ENCODE measurements at places on chromosomes 1 and 21.

DNA sequence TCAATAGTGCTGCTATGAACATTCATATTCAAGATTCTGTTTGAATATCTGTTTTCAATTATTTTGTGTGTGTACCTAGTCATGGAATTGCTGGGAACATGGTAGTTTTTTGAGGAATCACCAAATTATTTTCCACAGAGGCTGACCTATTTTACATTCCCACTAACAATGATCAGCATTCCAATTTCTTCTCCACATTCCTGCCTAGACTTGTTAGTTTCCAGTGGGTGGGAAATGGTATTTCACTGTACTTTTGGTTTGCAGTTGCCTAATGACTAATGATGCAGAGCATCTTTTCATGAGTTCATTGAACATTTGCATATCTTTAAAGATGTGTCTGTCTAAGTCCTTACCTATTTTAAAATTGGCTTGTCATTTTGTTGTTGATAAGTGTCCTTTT, 1182.6 kb upstream of the B3GALT2 start:
- no peak for DNase-seq

DNA sequence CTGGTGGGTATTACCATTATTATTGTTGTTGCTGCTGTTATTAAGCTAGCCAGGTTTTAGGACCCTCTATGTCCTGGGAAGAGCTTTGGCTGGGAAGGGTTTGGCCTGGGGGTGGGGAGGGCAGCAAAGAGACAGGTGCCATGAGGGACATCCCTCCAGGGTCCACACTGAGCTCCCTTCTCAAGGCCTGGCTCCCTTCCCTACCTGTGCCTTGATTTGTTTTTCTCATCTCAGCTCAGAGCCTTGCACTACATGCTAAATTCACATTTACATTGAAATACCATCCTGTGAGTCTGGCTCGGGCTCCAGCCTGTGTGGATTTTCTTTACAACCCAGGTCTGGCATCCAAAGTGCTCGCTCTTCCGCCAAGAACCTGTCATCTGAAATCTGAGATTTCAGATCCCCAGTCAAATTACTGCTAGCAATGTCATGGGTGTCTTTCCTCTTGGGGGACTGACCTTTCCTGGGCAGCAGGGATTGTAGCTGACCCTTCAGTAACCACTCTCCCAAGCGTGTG, 536.3 kb downstream of the PTPRU start:
- DNase-seq: no peak

GRCh38 chr1:198328458-198329032, 171.7 kb downstream of the NEK7 start:
- DNase-seq: no peak

- peak; percentile 8 for DNase-seq
Observed at GRCh38 chr1:230831771-230832170, 36.5 kb downstream of the C1orf198 start.

- no peak for DNase-seq
Observed at GRCh38 chr1:55168353-55168752, 46.8 kb downstream of the USP24 start.

- no peak for DNase-seq
Observed at GRCh38 chr1:114208714-114209113, 55.0 kb upstream of the SYT6 start.

DNA sequence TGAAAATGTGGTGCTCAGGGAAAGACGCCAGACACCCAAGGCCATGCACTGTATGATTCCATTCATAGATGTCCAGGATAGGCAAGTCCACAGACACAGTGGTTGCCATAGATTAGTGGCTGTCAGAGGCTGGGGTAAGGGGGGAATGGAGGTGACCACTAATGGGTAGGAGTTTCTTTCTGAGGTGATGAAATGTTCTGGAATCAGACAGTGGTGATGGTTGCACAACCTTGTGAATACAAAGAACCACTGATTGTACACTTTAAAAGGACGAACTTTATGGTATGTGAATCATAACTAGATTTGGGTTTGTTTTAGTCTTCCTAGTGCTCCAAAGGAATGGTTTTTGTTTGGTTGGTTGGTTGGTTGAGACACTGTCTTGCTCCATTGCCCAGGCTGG, 51.7 kb downstream of the PRAMEF20 start:
- DNase-seq: no peak

- DNase-seq: no peak
Observed at GRCh38 chr21:26077521-26077920, 93.0 kb downstream of the APP start.

DNA sequence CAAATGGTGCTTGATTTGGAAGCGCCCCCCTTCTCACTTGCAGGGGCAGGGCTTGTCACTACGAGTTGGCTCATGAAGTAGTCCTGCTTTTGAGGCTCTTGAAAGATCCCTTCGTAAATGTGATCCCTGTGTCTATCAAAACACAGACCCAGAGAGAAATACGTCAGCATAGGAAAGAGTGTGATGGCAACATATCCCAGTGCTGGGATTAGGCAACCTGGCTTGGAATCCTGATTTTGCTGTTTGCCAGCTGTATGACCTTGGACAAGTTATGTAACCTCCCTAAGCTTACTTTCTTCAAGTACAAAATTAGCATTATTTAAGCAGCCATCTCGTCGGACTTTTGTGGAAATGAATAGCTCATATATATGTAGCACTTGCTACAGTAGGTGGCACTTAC, 228.4 kb downstream of the ATG4C start:
- no peak for DNase-seq

- DNase-seq: no peak
Observed at GRCh38 chr1:116709666-116710167, 42.2 kb upstream of the IGSF3 start.

DNA sequence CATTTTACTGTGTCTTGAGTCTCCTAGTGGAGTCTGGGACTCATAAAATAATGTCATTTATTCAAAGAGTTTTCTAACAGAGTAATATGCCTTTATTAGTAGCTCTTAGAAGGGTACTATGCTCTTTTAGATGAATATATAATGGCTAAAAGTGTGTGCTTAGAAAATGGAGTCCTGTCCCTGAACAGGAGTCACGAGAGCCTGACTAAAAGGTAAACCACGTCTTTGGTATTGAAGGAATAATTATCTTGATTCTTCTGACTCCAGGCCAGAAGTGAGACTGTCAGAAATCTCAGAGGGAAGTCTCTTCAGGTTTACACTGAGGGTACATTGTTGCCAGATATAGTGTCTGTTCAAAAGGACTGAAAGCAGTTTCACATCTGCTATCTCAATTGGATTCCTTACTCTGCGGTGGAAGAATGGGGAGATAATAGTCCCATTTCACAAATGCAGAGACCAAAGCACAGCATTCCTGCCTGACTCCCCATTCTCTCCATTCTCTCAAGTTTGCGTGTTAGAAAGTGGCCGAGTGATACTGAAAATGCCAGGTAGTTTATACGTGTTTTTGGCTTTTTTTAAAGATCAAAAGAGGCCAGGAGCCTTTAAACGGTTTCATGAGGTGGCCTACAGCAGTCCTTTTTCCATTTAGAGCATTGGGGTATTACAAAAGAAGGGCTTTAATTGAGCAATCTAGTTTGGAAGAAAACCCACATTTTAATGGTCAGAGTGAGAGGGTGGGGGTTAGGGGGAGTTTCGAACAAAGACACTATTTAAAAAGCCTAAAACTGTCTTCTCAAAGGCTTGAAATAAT, 176.6 kb downstream of the VPS13D start:
- DNase-seq: no peak

- DNase-seq: no peak
Observed at GRCh38 chr1:192592517-192592916, 16.9 kb downstream of the RGS1 start.

DNA sequence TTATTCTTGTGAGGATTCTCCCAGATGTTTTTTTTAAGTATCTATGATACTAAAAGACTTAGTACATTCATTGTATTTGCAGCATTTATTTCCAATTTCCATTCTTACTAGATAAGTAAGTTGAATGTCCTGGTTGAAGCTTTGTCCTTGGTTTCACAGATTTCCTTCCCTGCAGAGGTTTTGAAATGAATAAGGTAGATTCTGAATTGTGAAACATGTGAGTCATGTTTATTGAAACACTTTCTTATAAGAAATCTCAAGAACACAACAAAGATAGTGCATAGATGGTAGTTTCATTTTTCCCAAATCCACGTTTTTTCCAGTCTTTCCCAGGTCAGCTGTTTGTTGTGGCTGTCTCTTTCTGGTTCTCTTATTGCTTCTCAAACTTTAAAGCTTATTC, 24.8 kb downstream of the GABPA start:
- DNase-seq: no peak

- no peak for DNase-seq
Observed at GRCh38 chr1:45843474-45843905, 40.1 kb downstream of the MAST2 start.

DNA sequence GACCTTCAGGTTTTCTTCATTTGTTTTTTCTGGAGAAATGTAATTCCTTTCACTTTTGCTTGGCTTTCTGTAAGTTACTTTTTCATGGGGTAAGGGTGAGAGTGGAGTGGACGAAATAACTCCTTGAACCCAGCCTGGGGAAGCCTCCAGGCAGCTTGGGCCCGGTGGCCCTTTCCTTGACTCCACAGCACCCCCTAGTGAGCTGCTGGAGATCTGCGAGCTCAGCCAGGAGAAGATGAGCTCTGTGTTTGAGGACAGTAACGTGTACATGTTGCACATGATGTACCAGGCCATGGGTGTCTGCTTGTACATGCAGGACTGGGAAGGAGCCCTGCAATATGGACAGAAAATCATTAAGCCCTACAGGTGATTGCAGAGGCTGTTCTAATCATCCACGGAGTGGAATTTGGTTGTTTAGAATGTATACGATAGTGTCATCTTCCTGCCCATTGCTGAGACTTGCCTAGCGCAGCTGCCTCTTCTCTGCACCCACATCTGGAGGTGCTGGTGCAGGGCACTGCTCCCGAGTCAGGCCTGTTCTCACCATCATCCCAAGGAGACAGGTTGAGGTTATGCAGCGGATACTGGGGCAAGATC, 51.0 kb downstream of the SMYD2 start:
- DNase-seq: no peak

- peak; percentile 73 for DNase-seq
Observed at GRCh38 chr1:81799939-81800694, 617 bp upstream of the ADGRL2 start.

GRCh38 chr1:33560680-33561079, 88.2 kb downstream of the ZSCAN20 start:
- DNase-seq: no peak

- no peak for DNase-seq
Observed at GRCh38 chr1:7915826-7916500, 24.7 kb downstream of the TNFRSF9 start.

DNA sequence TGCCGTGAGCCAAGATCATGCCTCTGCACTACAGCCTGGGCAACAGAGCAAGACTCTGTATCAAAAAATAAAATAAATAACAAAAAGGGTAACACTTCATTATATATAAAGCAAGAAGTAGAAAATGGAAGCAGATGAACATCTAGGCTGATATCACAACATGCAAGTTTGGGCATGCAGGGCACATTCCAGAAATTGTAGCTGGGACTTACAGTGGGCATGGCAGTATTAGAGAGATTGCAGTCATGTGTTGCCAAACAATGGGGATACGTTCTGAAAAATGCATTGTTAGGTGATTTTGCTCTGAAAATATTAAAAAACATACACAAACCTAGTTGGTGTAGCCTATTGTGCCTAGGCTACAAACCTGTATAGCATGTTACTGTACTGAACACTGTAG, 441.0 kb upstream of the PRMT6 start:
- no peak for DNase-seq

- DNase-seq: no peak
Observed at GRCh38 chr1:40096646-40096976, 441 bp downstream of the PPT1 start.

DNA sequence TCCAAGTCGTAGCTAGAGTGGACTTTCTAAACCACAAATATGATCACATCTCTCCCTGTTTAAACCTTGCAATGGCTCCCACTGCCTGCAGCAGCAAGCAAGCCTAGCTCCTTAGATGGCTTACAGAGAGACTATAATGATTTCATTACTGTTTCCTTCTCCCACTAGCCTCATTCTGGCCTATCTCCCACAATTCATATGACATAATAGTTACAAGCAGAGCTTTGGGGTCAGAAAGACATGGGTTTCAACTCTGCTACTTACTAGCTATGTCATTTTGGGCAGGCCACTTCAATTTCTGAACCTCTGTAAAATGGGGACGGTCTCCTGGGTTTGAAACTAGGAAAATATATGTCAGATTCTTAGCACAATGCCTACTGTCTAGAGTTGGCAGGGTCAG, 143.3 kb downstream of the TRABD2B start:
- peak; percentile 11 for DNase-seq

GRCh38 chr1:175887981-175888428, 144.6 kb upstream of the TNR start:
- DNase-seq: peak; percentile 77

DNA sequence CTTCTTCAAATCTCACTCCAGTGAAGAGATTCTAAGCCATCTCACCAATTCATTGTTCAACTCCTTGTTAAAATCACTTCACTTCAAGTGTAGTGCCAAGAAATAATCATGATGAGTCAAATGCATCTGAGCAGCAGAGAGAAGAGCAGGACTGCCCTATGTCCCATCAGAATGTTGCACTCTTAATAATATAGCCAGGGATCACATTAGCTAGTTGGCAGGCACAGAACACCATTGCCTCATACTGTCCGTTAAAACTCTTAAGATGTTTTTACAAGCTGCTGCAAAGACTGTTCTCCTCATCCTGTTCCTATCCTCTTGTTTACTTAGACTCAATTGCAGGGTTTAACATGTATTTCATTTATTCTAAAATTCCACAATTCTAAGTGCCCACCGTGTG, 432.9 kb downstream of the PLPP3 start:
- no peak for DNase-seq

GRCh38 chr1:41158147-41158875, 83.8 kb downstream of the SCMH1 start:
- no peak for DNase-seq

DNA sequence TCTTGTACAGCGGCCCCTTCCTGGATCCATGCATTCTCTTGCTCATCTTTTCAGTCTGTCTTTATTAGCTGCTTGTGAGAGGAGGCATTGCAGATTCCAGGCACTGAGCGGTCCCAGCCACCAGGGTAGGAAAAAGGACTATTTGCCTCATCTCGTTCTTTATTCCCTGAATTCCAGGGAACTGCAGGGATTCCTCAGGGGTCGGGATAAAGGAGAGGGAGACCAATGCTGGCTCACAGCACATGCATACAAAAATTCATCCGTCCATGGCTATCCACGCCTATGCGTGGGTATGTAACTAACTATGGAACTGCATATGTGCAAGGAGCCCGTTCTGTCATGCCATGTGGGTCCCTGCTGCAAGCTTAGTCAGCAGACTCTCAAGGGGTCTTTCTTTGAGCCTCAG, 879 bp upstream of the PLPPR5 start:
- no peak for DNase-seq

DNA sequence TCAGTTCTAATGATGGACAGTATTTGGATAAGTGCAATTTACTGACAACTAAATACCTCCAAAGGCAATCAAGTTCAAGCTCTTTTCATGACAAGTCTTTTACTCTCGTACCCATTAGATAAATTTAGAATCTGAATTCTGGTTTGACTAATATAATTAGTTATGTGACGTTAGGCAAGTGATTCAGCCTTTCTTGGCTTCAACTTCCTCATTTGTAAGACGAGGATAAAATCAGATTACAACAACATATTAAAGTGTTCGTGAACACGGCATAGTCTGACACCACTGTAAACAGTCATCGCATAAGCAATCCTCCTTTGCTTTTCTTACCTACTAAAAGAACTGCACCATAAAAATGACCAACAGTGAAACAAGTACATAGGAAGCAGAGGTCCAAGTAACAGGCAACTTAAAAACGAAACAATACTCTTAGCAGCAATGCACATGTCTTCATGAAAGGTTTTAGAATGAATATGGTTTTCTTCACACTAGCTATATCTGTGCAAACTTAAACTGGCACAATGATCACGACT, 25.7 kb downstream of the COA6 start:
- DNase-seq: no peak

GRCh38 chr1:22236166-22236565, 93.3 kb upstream of the WNT4 start:
- DNase-seq: no peak

- no peak for DNase-seq
Observed at GRCh38 chr1:25672763-25673409, 56.3 kb downstream of the MAN1C1 start.

Data from coronary artery (tissue), 2 donors.